MG63 (cell line): ENCODE measurements at places on chromosomes 7 and 10. TPM values are rescaled to one million over a fixed set of nuclear protein-coding genes. Genes with fewer than 3 reads are reported as not detected.

CYP2C8 gene
- total RNA-seq = not detected in 2 replicates

VENTX gene
- total RNA-seq = not detected in 2 replicates

CC2D2B gene
- 0.46 TPM in 1 of 2 replicates, not detected in the other for total RNA-seq

TBC1D12 gene
- total RNA-seq = 7.2 TPM in 2 replicates

CFAP58 gene
- 0.05 and 0.20 TPM in 2 replicates for total RNA-seq

ENKUR gene
- not detected in 2 replicates for total RNA-seq

PIK3AP1 gene
- 0.02 and 1.2 TPM in 2 replicates for total RNA-seq

NANOS1 gene
- 10.2 and 11.3 TPM in 2 replicates for total RNA-seq

DNA sequence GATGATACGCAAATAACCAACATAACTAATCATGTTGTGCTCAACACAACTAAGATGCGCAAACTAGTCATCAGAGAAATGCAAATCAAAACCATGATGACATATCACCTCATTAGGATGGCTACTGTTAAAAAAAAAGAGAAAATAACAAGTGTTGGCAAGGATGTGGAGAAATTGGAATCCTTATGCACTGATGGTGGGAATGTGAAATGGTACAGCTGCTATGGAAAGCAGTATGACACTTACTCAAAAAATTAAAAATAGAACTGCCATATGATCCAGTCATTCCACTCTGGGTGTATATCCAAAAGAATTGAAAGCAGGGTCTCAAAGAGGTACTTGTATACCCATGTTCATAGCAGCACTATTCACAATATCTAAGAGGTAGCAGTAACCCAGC is 42.9 kb downstream of the SLIT1 start:
- no peak for DNase-seq

DNA sequence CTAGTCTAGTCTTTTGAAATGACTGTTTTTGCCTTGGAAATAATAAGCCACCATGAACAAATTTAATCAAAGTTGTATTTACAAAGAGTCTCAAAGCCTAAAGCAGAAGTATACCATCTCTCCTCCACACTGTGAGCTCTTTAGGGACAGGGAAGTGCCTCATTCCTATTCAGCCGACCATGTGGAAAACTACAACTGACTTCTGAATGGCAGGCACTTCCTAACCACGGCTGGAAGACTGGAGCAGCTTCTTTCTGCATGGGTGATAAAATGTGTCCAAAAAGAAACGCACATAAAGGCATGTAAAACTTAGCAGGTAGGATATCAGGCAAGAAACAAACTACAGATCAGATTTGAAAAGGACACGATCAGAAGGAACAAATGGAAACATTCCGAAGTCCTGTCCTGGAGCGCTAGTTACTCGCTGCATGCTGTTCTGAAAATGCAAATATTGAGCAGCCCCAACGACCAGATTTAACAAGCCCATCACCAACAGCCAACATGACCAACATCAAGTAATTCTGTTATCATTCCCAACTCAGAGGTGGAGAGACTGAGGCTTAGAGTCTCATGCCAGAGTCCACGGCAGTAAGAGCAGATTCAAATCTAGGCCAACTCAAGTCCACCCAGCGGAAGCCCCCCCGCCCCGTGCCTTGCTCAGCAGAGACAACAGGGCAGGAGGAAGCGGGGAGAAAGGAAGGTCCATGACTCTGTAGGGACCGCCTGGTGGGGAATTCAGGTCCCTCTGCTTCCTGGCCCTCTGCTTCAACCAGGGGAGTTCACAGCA is 26.5 kb downstream of the CTBP2 start:
- DNase-seq = no peak

DNA sequence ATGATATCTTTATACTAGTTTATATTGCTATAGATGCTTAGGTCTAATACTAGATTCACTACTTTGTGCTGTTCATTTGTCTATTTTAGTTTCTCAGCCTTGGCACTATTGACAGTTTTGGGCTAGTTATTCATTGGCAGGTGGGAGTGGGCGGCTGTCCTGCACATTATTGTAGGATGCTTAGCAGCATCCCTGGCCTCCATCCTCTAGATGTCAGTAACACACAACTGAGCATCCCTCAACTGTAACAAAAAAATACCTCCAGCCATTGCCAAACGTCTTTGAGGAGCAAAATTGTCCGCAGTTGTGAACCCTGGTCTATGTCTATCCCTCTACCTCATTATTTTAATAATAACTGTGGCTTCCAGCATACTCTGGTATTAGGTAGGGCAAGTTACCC is 34.4 kb upstream of the PNLIP start:
- DNase-seq = no peak

GRCh38 chr10:33416691-33417090 is 82.2 kb upstream of the NRP1 start:
- no peak for DNase-seq

- no peak for DNase-seq
Measured at GRCh38 chr10:43354879-43355380, 16.5 kb upstream of the FXYD4 start.

- peak; percentile 87 for DNase-seq
Measured at GRCh38 chr10:22086730-22087401, 83.3 kb upstream of the DNAJC1 start.

GRCh38 chr7:107966711-107967110 is 36.2 kb downstream of the LAMB1 start:
- DNase-seq = peak; percentile 69

DNA sequence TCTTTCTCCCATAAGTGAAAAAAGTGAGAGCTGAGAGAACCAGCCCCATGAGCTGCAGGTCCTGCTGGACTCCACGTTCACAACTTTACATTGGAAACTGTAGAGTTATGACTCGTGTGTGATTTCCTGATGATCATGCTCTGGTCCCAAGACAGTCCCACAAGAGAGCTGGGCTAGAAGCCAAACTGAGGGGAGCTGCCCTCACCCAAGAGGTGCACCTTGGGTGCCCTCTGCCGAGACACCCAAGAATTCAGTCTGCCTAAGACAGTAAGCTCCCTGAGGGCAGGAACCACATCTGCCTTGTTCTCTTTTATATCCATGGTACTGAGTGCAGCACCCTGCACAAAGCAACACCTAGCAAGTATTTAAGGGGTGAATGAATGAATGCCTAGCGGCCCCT is 112.8 kb upstream of the SFMBT2 start:
- DNase-seq = no peak

GRCh38 chr10:74753442-74754211 is 72.8 kb upstream of the KAT6B start:
- DNase-seq = peak; percentile 73

GRCh38 chr7:23759671-23760391 is 49.8 kb downstream of the STK31 start:
- DNase-seq = peak; percentile 74

DNA sequence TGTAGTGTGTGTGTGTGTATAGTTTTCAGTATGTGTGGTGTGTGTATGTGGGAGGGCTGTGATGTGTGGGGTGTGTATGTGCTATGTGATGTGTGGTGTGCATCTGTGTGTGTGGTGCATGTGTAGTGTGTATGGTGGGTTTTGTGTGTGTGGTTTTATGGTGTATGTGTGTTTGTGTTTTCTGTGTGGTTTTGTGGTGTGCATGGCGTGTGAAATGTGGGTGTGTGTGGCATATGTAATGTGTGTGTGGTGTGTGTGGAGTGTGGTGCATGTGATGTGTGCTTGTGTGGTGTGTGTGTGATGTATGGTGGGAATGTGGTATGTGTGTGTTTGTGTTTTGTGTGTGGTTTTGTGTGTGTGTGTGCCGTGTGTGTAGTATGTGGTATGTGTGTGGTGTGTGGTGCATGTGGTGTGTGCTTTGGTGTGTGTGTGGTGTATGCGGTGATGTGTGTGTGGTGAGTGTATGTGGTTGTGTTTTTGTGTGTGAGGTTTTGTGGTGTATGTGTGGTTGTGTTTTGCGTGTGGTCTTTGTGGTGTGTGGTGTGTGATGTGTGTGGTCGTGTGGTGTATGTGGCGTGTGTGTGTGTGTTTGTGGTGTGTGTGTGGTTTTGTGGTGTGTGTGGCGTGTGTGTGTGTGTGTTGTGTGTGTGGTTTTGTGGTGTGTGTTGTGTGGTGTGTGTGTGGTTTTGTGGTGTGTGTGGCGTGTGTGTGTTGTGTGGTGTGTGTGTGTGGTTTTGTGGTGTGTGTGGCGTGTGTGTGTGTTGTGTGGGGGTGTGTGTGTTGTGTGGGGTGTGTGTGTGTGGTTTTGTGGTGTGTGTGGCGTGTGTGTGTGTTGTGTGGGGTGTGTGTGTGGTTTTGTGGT is 18.0 kb upstream of the PPP2R2D start:
- no peak for DNase-seq

DNA sequence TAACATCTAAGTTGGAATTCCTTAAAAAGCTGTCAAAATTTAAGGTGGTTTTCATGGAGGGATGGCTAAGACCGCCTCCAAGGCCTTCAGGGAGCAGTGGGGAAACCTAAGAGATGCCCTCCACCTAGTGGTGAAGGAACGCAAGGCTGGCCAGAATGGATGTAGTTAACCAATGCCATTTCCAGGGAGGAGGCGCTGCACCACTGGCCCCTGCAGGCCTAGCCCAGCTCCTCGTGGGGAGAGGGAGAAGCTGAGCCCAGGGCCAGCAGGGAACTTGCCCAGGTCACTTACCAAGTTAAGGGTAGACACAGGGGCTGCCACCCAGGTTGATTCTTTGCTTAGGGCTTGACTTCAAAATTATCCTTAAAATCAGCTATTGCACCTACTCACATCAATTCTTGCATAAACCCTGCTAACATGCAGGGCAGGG is 32.0 kb downstream of the FIGNL1 start:
- peak; percentile 70 for DNase-seq

- DNase-seq = no peak
Measured at GRCh38 chr10:49353895-49354566, 41.9 kb downstream of the DRGX start.

- no peak for DNase-seq
Measured at GRCh38 chr10:72783410-72783833, 91.5 kb downstream of the MCU start.

DNA sequence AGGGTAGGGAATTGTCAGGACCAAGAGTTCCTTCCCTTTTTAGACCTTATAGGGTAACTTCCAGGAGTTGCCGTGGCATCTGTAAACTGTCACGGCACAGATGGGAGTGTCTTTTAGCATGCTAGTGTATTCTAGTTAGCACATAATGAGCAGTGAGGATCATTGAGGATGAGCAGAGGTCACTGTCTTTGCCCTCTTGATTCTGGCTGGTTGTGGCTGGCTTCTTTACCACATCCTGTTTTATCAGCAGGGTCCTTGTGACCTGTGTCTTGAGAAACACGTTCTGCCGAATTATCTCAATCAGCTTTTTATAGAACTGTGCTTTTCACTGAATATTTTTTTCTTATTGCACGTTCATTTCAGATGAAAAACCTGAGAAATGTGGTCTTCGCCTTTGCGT is 41.5 kb downstream of the MINPP1 start:
- DNase-seq = no peak

DNA sequence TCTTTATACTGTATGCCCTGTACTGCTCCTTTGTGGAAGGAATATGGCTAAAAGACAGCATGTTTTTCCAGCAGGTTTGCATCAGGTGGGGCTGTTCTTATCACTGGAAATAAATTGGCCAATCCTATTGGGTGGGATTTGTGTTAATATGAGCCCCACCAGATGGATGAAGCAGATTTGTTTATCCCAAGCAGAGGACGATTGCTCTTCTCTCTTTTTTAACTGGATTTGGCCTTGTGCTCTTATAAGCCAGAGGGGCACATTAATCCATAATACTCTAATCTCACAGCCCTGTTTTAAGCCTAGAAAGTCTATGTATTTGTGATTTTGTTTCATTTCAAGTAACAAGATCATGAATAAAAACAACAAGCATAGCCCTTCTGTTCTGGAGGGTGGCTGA is 240.1 kb upstream of the ADARB2 start:
- no peak for DNase-seq

GRCh38 chr10:110841767-110842267 is 29.9 kb upstream of the PDCD4 start:
- DNase-seq = no peak

DNA sequence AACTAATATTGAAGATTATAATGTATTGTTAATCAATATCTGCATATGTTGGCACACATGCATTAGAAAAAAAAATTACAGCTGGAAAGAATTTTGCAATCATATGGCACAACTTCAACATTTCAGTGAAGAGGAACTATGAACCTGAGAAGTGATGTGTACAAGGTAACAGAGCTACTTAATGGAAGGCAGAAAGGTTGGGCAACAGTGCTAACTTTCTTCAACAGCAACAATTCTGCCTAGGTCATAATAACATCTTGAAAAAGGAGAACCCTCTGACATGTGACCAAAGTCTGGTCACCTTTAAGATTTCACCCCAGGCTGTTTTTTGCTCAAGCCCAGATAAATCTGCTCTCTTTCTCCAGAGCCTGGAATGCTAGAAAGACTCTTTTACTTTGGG is 47.9 kb upstream of the SKAP2 start:
- no peak for DNase-seq

DNA sequence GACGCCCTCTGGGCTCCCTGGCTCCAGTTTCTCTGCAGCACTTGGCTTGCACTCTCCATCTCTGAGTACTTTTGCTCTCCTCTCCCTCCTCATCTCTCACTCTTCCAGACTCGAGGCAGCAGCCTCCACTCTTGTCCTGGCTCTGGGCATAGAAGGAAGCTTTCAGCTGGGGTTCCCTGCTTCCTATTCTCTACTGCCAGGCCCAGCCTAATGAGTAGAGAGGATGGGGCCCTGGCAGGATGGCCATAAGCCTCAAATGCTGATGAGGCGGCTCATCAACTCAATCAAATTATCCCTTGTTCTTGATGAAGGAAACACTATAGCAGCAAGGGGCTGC is 55.8 kb downstream of the NEURL1 start:
- no peak for DNase-seq

GRCh38 chr7:4873071-4873944 is 10.2 kb downstream of the RADIL start:
- DNase-seq = no peak

DNA sequence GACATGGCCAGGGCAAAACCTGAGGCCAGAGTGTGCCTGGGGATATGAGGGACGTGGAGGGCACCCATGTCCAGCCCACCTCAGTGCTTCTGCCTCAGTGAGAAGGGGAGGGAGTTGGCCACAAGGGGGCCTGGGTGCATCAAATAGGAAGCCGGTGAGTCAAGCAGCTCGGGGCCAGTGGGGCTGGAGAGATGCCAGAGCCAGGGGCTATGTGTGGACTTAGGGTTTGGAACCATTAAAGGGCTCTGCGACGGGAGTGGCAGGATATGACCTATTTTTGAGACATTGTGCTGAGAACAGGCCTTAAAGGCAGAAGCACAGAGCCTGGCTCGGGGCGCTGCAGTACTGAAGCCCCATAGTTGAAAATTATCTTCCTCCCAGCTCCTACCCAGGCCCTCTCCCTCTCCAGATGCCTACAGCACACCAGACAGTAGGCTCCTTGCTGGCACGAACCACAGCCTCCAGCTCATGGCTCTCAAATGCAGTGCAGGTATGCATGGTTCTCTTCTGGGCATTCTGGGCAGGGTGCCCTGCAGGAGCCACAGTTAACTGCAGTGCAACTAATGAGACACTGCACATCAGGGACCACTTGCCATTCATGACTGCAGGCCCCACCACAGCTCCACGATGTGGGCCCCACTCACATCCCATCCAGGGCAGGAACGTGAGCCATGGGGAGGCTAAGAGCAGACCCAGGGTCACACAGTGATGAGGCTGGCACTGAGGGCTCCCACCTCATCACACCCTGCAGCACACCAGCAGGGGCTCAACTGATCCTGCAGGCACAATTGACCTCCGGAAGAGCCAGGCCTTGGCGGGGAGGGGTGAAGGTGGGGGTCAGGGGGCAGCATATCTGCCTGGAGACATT is 7.2 kb upstream of the PGAM2 start:
- DNase-seq = peak; percentile 90
